Thymus (tissue), 14 donors: ENCODE measurements at places on chromosomes 11 and 22.

DNA sequence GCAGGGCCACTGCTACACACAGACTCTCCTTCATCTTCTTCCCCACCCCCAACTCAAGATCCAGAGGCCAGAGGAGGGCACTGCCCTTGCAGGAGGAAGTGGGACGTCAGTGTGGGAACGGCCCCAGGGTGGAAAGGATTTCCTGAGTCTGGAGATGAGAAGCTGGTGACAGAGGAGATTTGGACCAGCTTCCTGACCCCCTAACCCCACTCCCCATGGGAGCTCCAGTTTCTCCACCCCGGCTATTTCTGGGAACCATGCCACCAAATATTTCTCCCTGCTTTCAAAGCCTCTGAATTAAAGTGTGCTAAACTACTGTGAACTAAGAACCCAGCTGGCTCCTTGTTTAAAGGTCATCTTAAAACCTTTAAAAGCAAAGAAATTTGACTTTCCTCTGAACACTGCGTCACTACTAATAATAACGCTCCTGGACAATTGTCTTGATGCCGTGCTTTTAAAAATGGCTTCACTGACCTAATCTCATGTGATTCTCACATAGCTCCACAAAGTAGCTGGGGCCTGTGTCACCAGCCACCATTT, 46.6 kb downstream of the CWC15 start:
- H3K36me3 ChIP-seq, result no peaks in the 10 kb centered on the region
- peaks cover 71% of the 10 kb centered on the region for H3K4me1 ChIP-seq
- H3K27ac ChIP-seq, result peak overlapping the region; percentile 62
- DNase-seq, result no peak

DNA sequence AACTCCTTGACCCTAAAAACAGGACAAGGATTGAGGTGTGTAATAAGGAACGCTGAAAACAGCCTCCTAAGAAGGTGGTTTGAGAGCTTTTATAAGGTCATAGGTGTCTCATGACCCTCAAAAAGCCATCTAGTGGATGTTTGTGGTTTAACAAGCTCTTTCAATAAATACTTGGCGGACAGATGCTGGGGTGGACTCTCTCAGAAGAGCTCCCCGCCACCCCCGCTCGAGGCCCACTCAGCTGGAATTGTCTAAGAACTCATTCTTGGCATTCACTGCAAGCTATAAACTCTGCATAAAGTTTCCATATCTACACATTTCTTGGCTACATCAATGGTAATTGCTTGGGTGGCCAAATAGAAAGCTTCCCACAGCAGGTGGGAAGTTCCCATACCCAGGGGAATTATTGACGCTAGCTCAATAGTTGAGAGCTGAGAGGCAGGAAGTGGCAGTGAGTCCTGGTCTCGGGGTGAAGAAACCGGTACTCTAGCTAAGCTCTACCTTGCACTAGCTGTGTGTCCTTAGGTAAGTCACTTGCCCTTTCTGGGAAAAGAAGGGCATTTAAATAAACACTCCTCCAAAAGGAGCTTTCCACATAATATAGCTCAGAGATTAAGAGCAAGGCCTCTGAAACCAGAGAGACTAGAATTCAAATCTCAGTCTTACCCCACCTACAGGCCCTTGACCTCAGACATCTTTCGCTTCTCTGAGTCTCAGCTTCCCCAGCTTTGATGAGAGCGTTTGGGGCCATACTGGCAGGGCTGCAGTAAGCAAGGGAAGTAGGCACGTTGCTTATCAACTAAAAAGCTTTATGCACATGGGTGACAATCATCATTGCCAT, 6.4 kb downstream of the MS4A15 start:
- no peak overlapping the region for H3K27ac ChIP-seq
- no peak for DNase-seq
- no peaks in the 10 kb centered on the region for H3K4me1 ChIP-seq
- peaks cover 3% of the 10 kb centered on the region for H3K27me3 ChIP-seq
- H3K36me3 ChIP-seq, result no peaks in the 10 kb centered on the region

- H3K27ac ChIP-seq, result no peak overlapping the region
- no peak overlapping the region for H3K4me3 ChIP-seq
- DNase-seq, result no peak
- H3K4me1 ChIP-seq, result no peaks in the 10 kb centered on the region
- H3K36me3 ChIP-seq, result no peaks in the 10 kb centered on the region
Observed at GRCh38 chr22:22229683-22230420, 14.7 kb upstream of the VPREB1 start.

- H3K4me3 ChIP-seq, result no peak overlapping the region
- no peak overlapping the region for H3K27ac ChIP-seq
- DNase-seq, result no peak
- H3K36me3 ChIP-seq, result no peaks in the 10 kb centered on the region
Observed at GRCh38 chr11:18776324-18776723, 15.3 kb downstream of the PTPN5 start.

DNA sequence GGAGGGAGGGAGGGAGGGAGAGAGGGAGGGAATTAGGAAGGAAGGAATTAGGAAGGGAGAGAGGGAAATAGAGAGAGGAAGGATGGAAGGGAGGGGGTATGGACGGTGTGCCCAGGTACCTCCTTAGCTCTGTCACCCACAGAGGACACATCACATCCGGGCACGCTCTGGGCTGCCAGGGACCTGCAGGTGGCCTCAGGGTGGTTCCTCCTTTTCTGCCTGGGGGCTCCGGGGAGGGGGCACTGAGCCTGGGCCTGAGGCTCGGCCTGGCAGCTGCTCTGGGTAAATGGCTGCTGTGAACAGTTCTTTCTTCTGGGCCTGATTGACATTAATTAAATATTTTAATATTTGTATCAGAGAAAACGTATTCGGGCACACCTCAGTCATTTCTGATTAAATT, 733.5 kb downstream of the BRD1 start:
- H3K4me3 ChIP-seq, result no peak overlapping the region
- H3K4me1 ChIP-seq, result no peaks in the 10 kb centered on the region
- DNase-seq, result no peak

- H3K4me3 ChIP-seq, result no peak overlapping the region
- DNase-seq, result no peak
- H3K4me1 ChIP-seq, result no peaks in the 10 kb centered on the region
Observed at GRCh38 chr11:75198278-75198973, 42.1 kb upstream of the TPBGL start.

- H3K4me1 ChIP-seq, result no peaks in the 10 kb centered on the region
- no peak overlapping the region for H3K4me3 ChIP-seq
- no peak overlapping the region for H3K27ac ChIP-seq
- no peaks in the 10 kb centered on the region for H3K36me3 ChIP-seq
- no peaks in the 10 kb centered on the region for H3K27me3 ChIP-seq
Observed at GRCh38 chr11:37519781-37520180, 921.7 kb upstream of the RAG2 start.

DNA sequence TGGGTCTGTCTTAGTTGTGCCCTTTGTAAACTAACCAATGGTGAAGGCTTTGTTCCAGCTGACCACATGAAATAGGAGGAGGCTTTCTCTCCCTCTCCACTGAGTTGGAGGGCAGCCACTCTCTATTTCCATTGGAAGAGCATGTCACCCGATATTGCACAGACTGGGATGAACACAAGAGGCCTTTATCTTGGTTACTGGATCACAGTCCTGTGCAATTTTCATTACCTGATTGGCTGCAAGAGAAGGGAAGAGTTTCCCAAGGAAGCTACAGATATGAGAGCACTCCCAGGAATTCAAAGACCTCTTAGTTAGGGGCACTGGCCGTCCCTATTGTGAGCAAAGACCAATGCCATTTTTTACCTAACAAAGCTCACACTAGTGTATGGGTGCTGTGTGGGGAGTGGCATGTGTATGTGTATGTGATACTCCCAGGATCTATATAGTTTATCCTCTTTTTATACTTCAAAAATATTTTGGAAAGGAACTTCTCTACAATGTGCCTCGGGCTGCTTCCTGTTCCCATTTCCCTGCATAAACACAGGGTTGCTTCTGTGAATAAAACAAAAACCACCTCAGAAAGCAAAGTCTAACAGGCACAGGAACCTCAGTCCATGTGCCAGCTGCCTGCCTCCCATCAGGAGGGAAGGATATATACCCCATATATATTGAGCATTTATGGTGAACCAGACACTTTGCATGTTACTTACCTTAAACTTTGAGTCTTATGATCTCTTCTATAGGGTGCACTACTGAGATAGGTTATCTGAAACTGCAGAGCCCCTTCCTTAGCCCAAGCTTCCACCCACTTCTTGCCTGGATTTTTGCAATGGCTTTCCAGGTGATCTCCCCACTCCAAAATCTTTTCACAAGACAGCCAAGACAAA, 126.5 kb downstream of the RASSF10 start:
- H3K4me1 ChIP-seq, result no peaks in the 10 kb centered on the region
- no peaks in the 10 kb centered on the region for H3K36me3 ChIP-seq
- no peak overlapping the region for H3K27ac ChIP-seq

DNA sequence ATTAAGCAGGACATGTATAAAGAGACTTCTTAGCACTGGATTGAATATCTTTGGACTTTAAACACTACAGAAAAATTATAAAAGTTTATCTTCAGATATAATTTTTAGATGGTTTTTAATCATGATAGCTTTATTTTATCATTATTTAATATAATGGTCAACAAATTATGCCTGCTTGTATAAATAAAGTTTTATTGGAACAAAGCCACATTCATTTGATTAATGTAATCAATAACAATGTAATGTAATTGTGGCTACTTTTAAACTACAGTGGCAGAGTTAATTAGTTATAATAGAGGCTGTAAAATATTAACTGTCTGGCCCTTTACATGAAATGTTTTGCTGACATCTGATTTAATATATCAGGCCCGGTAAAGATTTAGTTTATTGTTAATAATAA, 70.0 kb downstream of the STIM1 start:
- H3K4me1 ChIP-seq, result peaks cover 11% of the 10 kb centered on the region
- no peak overlapping the region for H3K27ac ChIP-seq
- H3K36me3 ChIP-seq, result peaks cover 5% of the 10 kb centered on the region
- no peaks in the 10 kb centered on the region for H3K27me3 ChIP-seq
- DNase-seq, result no peak

DNA sequence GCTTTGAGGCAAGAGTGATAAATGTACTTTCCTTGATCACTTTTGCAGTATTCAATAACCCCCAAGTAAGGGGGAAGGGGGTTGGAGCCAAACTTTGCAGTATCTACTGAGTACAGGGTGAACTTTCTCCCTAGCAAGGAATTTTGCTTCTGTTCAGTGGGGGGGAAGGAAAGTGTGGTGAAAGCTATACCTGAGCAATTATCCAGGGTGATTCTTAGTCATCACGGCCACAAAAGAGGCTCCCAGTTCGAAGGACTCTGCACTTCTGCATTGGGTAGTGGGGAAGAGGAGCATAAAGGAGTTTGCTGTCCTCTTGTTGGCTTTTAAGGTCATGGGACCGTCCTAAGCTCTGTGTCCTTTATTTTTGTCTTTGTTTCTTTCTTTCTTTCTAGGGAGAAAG, 346.5 kb upstream of the SYN3 start:
- no peak overlapping the region for H3K27ac ChIP-seq
- no peak for DNase-seq
- H3K4me1 ChIP-seq, result no peaks in the 10 kb centered on the region
- H3K4me3 ChIP-seq, result no peak overlapping the region

GRCh38 chr11:66312549-66313320, 4.1 kb downstream of the CD248 start:
- DNase-seq, result peak; percentile 92
- peak overlapping the region; percentile 99 for H3K27ac ChIP-seq
- H3K4me3 ChIP-seq, result peak overlapping the region; percentile 61
- peaks cover 6% of the 10 kb centered on the region for H3K27me3 ChIP-seq
- H3K36me3 ChIP-seq, result no peaks in the 10 kb centered on the region

DNA sequence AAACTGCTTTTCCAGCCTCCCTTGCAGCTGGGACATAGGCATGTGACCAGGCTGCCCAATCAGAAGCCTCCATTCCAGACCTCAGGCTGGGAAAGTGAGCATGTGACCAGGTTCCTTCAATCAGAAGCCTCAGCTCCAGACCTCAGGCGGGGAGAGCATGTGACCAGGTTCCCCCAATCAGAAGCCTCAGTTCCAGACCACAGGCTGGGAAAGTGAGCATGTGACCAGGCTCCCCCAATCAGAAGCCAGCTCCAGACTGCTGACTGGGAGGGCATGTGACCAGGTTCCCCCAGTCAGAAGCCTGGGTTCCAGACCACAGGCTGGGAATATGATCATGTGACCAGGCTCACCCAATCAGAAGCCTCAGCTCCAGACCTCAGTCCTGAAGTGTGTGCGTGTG, 11.7 kb upstream of the IL2RB start:
- H3K36me3 ChIP-seq, result no peaks in the 10 kb centered on the region
- DNase-seq, result no peak
- no peaks in the 10 kb centered on the region for H3K27me3 ChIP-seq
- H3K27ac ChIP-seq, result no peak overlapping the region

DNA sequence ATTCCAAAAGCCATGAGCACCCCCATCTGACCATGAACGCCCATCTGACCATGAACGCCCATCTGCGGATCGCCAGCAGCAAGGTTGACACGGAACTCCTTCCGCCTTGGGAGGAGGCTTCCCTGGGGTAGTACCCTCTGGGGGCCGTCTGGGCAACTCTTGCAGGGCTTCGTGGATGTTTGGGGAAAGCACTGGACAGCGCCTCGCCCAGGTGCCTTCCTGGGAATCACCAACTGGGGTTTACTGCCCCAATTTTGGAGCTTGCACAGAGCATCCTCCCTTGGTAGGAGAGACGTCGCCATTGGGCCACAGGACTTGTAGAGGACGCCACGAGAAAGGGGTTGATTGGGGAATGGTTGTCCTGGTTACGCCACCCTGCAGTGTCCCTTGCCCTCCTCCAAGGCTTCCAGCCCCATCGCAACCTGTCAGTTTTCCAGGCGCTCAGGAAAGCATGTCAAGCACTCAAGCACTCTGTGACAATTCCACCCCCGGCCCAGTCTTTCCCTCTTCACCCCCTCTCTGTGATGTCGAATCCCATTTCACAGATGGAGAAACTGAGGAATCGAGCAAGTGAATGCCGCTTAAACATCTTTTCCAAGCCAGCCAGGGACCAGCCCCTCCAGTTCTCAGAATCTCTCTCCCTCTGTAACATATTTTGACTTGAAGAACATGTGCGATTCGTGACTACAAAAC, 914 bp upstream of the PRDM11 start:
- H3K4me1 ChIP-seq, result peaks cover 14% of the 10 kb centered on the region
- no peak for DNase-seq
- peak overlapping the region; percentile 69 for H3K4me3 ChIP-seq
